Breast epithelium (tissue), 4 donors: ENCODE measurements at places on chromosomes 3 and 15.

GRCh38 chr3:73499787-73500186, 125.0 kb downstream of the PDZRN3 start:
- no peak for DNase-seq

DNA sequence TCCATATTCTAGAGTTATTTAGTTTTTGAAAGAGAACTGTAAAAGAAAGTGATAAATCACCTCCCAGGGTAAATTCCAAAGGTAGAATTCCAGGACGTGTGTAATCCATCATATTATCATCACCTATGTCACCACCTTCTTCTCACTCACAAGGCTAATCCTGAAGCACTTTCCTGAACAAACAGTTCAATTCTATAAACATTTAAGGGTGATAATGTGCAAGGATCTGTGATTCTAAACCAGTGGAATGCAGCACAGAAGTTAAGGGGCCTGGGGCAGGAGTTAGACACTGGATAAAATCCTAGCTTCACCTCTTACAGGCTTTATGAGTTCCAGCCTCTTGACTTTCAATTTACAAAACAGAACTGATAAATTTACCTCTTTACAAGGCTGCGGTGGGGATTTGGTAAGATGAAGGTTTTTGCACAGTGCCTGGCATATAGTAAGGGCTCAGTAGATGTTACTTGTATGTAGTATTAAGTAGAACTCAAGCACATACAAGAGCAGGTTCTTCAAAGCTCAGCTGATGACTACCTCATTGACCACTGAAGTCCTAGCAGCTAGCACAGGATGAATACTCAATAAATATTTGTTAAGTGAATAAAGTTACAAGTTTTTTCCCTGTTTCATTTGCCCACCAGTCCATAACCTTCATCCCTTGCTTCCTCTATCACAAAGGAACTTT, 47.3 kb upstream of the CCDC80 start:
- DNase-seq: no peak

DNA sequence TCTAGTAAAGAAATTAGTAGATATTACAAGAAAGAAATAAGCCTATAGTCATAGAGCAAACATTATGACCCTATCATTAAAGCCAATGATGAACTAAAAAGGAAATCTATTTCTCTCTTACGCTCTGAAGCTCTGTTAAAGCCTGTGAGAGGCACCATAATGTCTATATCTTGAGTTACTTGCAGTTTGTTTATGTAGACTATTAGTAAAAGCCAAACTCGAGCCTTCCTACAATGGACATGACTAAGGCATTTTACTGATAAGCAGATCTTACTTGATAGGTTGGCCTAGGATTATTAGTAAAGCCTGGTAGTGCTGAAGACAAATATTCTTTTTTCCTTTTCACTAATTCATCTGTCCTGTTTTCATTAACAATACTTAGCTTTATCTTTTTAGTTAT, 32.7 kb downstream of the LRRC3B start:
- no peak for DNase-seq

DNA sequence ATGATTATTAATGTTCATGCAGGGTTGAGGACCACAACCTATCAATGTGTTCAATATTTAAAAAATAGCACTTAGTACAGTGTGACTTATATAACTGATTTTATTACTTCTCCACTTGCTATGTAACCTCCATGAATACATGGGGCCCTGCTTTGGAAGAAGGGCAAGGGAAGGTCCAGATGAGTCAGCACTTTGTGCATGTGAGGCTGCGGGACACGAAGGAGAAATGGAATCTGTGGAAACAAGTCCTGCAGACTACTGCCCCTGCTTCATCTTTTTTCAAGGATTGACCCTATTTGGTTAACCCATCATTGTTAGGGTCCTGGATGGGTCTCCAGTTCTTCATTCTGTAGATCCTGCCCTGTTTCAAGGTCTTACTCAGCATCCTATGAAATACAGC, 1.6 kb downstream of the NXPE3 start:
- no peak for DNase-seq

DNA sequence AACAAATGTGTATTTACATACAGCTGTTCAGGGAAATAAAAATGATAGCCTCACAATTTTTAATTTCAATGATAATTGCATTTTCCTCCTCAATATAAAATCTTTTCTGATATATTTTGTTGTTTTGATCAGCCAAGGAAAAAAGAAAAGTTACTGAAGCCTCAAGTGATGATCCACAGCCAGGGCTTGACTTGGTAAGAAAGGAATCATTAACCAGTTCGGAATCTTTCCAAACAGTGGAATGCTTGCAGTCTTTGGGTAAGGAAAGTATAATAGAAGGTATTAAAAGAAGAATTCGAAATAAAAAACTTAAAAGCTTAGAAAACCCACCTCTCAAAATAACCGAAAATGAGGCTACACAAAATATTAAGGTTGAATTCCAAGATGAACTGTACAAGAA, 1.0 kb downstream of the TOPAZ1 start:
- no peak for DNase-seq

- no peak for DNase-seq
Measured at GRCh38 chr15:35624881-35625280, 78.9 kb upstream of the DPH6 start.

DNA sequence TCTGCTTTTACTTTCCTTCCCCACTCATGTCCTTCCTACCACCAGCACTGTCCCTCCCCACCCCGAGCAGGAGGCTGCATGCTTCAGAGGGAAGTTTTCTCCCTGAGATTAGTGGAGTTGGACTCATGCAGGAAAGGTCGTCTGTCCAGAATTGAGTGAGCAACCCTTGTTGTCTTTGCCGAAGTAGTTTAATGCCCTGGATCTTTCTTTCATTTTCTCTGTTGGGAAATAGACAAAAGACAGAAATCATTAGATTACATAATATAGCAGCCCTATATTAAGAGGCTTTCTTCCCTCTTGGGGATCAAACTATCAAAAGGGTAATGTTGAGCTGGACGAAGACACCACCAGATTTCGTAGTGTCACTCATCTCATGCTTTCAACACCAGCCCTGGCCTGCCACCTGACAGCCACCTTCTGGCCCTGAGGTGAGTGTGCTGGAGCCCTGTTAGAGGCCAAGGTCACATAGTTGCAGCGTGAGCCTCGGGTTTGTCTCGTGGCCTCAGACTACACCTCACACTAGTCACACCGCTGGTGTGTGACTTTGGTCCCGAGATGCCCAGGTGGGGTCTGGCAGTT, 231.0 kb downstream of the ITPR1 start:
- no peak for DNase-seq

- DNase-seq: no peak
Measured at GRCh38 chr3:136819731-136820679, 1.1 kb downstream of the SLC35G2 start.

DNA sequence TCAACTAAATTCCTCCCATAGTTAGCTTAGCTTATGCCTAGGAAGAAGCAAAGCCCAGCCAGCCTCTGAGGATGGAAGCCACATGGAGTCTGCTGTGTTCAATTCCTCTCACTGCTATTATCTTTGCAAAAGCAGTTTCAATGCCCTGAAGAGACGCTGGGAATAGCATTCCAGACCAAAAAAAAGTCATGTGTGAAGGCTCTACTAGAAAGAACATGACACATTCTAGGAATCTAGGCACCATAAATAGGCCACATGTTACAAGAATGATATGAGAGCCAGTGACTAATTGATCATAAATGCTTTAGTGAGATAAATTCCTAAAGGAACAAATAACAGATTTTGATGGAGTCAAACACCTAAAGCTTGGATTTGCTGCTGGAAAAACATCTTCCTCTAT, 800.8 kb downstream of the TUSC7 start:
- DNase-seq: no peak
